ENCODE measurements at places on chromosomes 7 and 10.

DNA sequence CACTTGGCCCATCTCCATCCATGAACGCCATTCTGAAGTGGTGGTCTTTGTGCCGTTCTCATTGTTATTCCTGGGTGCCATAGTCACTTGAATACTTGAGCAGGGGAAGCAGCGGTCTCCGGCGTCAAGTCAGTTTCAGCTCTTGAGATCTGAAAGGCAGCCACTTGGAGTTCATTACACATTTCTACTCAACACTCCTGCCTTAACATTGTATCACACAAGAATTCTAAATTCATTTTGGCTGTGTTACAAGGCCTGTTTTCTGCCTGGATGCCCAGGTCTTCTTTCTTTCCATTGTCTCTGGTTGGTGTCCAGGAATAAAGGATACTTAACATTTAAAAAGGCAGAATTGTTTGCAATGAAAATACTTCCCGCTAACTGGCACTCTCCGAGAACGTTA, 69.0 kb upstream of the RAB11FIP2 start:
- DNase-seq: no peak

DNA sequence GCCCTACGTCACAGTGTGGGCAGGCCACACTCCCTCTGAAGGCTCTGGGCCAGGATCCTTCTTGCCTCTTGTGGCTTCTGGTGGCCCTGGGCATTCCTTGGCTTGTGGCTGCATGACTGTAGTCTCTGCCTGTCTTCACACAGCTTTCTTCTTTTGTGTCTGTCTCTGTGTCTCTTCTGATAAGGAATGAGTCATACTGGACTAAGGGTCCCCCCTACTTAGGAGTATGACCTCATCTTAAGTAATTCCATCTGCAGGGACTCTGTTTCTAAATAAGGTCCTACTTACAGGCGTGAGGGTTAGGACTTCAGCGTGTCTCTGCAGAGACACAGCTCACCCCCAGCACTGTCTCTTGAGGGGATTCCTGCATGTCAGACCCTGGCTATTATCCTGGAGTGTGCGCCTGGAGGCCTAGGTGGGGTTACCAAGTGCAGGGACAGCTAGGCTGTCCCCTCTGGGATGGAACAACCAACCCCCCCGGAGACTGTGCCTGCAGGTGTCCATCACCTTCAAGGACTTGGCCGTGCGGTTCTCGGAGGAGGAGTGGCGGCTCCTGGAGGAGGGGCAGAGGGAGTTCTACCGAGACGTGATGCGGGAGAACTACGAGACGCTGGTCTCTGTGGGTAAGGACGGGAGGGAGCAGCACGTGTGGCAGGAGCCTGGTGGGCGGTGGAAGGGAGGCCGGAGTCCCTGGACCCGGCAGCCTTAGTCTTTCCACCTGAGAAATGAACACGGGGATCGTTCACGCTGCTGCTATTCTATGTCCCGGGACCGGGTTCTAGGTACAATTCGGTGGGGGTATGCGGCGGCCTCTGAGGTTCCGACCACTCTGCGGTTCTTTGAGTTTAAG, 54.1 kb downstream of the ZNF467 start:
- DNase-seq: peak; percentile 87

DNA sequence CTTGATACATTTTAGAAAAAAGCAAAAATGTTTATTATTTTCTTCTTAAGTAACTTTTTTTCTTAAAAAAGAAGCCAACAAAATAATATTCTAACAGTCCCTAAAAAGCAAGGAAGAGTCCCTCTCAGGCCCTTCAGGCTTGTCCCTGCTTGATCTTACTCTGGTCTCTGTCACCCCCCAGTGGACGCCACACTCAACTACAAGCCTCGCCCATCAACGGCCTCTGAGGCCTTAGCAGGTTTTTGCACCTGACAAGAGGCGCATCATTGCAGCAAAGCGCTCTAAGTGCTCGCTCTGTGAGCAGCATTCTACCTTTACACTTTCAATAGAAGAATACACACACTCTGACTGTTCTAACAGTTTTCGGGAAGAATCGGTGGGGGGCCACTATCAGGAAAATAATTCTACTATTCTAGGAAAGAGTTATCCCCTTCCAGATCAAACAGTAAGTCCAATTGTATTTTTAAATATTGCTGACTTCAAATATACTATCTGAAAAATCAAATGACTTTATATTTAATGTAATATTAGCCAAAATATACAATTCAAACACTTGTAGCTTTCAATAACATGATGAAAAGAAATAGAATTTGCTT, 139.2 kb downstream of the USP6NL start:
- peak; percentile 53 for DNase-seq

- DNase-seq: no peak
Measured at GRCh38 chr7:156842740-156843140, 50.2 kb downstream of the LMBR1 start.

- peak; percentile 68 for DNase-seq
Measured at GRCh38 chr7:95476904-95477594, 8.7 kb upstream of the ASB4 start.

DNA sequence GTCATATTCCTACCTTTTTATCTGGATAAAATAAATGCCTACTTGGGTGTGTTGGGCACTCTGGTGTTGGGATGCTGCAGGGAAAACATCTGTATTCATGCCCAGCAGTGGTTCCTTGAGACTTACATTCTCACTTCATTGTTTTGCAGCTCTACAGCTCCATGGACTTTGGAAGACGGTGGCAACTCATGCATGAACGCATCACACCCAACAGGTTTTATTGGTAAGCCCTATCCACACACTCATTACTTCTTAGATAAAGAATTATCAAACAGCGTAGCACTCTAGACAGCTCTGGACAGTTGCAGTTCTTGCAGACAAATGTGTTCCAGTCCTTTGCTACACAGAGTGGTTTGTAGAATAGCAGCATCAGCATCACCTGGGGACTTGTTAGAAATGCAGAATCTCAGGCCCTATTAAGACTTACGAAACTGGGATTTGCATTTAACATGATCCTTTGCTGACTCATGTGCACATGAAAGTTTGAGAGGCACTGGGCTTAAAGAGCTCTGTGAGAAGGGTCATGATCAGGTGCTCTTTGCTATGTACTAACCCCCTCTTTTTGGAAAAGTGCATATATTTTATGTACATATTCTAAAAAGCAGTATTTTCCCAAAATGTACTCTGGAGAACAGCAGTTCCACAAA, 401.9 kb downstream of the SORCS3 start:
- DNase-seq: no peak

DNA sequence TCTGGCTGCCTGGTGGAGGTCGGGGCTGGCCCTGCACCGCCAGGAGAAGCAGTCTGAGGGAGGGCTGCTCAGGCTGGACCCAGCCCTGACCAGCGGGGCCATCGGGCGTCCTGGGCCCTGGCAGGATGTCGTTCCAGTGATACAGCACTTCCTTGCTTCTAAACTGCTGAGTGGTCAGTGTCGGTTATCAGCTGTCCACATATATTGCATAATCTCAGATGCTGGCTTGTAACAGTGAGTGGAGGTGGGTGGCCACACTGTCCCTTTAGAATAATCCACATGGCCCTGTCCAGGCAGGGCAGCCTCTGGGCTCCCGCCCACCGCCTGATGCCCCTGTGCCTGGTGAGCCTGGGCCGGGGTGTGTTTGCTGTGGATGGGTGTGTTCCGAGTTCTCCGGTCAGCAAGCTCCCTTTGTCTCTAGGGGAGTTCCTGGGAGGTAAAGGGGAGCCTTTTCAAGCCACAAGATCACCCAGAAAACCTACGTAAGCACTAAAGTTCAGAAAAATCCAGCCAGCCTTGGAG, 86.1 kb downstream of the LHPP start:
- no peak for DNase-seq

- no peak for DNase-seq
Measured at GRCh38 chr7:15128716-15129115, 226.2 kb upstream of the DGKB start.

GRCh38 chr7:5282543-5283316, at the start of gene SLC29A4:
Gene SLC29A4, plus strand, starts transcription at chr7:5282943. Its CDS starts 4,874 bp downstream, at chr7:5287817.
- DNase-seq: peak; percentile 36

- no peak for DNase-seq
Measured at GRCh38 chr7:18684916-18685315, 189.4 kb downstream of the HDAC9 start.

DNA sequence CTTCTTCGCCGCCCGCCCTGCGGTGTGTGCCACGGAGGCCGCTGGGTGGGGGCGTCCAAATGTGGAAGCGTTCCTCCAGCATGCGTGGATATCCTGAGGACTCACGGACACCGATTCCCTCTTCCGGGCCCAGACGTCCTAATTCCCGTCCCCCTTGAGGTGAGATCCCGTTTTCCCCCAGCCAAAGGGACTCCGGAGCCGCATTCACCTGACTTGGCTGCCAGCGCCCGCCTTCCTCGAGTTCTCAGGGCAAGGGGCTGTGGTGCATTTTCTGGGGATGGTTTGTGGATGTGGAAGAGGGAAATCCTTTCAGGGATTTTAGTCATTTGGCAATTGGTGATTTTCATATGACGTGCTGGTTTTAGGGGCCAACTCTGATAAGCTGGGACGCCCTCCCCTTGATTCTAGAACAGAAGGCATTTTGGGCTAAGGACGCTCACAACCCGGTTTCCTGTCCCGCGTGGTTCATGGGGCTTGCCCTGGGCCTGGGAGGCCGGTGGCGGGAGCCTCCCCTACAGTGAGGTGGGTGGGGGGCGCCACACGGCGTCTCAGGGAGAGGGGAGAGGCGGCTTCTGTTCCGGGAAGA, 165.4 kb downstream of the ACTR3B start:
- no peak for DNase-seq

GRCh38 chr10:33248638-33249037, 85.8 kb downstream of the NRP1 start:
- peak; percentile 91 for DNase-seq

- DNase-seq: no peak
Measured at GRCh38 chr7:2005786-2006185, 227.0 kb downstream of the MAD1L1 start.

DNA sequence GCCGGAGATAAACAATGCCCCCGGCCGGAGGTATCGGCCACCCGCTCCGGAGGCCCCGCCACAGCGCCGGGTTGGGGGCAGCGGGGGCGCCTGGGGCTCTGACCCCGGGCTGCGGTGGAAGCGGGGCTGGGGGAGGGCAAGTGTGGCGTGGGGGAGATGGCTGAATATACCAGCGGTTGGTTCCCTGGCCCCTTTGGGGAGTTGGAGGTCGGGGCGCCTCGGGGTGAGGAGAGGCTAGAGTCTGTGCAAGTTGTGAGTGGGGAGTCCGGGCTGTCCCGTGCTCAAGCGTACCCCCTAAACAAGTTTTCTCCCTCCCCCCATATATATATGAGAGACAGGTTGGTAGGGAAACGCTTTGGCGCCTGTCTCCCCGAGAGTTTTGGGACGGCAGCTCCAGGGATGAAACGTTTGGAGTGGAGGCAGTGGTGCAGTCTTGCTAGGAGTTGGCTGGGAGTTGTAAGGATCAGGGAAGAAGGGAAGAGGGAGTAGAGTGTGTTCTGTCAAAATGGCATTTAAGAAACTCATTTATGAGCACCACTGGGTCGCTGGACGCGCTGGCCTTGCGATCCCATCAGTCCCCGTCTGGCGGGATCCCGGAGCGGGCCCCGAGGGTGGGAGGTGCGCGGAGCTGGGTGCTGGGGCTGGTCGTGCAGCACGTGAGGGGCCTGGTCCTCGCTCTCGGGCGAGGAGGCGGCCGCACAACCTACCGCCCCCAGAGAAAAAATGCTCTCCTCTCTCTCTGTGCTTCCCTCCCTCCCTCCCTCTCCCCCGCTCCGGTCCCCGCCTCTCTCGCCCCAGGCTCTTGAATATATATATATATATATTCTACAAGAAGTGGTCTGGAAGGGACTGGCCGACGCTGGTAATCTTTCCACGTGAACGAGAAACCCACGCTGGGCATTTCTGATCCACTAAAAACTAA, 1.1 kb downstream of the TET1 start:
- DNase-seq: peak; percentile 68

- DNase-seq: no peak
Measured at GRCh38 chr7:91993976-91994375, 53.3 kb downstream of the AKAP9 start.

DNA sequence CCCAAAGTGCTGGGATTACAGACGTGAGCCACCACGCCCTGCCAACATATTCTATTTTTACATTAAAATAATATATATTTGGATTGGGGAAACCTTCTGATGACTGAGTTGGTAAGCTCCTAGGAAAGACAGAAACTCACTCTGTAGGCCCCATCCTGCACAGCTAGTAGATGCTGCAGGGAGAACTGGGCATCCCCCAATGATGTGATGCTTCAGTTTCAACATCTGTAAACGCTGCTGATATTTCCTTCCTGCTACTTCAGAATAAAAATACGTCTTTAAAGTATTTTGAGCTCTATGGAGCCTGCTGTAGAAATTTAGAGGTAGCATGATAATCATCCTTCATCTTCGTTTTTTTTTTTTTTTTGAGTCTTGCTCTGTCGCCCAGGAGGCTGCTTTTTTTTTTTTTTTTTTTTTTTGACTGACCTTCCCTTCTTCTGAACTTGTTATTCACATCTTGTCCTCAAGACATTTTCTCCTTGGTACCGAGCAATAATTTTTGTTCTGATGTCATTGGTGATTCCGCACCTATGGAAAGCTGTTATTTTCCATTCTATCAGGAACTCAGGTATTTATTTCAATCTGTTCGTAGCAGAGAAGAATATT, 21.8 kb upstream of the INPP5F start:
- no peak for DNase-seq

All from fibroblast of skin of back (primary cell).